ENCODE measurements at places on chromosomes 2 and 18.

DNA sequence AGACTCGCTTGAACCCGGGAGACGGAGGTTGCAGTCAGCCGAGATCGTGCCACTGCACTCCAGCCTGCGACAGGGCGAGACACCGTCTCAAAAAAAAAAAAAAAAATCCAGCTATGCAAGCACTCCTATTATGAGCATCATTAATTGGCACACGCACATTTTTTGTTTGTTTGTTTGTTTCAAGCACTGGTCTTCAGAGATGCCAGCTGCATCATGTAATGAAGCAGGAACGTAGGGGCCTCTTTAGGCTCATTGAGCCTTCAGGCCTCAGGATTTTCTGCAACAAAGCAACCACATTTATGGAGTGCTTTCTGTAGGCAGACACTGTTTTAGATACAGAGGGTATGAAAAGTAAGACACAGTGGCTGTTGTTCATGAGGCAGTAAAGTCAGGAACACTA lies 585.8 kb downstream of the CNTNAP5 start:
- DNase-seq = no peak

- no peak for DNase-seq
These were observed 5.0 kb upstream of the IL18RAP start for GRCh38 chr2:102417946-102418345.

DNA sequence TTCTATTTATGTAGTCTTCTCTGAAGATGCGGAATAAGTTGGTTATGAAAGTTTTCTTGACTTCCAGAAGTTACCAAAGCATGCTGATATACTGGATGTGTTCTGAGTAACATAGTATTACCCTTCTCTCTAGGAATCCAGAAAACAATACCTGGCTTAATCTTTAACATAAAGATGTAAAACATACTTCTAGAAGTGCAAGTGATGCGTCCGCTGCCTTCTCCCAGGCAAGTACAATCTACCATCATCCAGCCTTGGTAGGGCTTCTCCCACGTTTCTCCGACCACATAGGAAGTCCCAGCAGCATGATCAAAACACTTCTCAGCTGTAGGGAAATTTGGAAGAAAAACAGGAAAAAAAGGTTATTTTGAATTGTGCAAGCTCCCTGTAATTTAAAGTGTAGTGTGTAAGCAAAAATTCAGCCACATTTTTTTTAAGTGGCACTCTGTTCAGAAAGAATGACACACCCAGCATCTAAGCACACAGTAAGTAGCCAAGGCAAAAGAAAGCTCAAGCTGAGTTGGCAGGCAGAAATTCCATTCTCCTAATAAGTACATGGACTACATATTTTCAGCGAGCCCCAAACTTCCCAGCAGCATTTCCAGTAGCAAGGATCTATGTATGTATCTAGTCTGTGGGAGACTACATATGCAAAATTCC lies 5.2 kb downstream of the FN1 start:
- no peak for DNase-seq

DNA sequence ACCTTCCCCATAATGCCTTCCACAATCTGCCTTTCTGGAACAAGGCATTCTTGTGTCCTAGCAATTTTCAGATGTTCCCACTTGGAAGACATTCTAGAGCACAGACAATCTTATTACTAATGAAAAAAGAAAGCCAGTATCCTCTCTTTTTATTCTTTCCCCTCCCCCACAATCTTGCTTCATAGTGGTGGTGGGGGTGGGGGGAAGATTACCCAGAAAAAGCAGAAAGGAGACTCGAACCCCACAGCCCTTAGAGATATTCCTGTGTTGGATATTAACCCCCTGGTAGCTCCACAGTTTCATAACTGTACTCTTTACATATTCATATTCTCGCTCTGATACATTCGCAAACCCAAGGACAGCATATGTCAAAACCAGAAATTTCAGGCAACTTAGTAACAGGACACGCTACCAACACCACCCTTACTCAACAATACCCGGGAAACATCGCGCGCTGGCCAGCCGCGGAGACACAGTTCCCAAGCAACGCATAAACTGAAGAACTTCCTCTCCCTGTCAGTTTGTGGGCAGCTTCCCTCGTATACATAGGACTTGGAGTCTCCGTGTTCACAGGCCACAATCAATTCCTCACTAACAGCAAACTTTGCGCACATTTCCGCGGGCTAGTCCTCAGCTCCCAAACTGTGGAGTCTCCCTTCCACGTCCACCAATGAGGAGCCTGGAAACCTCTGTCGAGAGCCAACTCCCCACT lies 793 bp downstream of the NR4A2 start:
- DNase-seq = peak; percentile 56

- DNase-seq = no peak
These were observed 828.4 kb upstream of the SALL3 start for GRCh38 chr18:78151234-78151633.

DNA sequence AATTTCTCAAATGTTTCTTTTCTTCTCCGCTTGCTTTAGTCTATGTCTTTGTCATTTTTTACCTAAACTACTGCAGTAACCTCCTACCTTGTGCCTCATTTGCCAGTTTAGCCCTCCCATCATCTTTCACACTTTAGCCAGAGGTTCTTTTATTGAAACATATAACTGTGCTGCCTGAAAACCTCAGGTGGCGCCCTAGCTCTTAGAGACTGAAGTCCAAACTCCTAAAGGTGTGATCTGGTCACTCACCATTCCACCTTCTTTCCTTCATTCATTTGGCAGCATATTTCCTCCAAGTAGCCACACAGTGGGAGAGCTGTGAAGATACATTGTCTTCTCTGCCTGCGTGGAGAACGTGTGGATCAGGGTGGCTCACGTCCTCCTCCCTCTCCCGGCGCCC lies 98.2 kb upstream of the MAPRE2 start:
- DNase-seq = no peak

GRCh38 chr2:146734042-146734820 lies 1110.6 kb upstream of the ACVR2A start:
- DNase-seq = peak; percentile 23

- DNase-seq = no peak
These were observed 59.5 kb downstream of the TMEM131 start for GRCh38 chr2:97936199-97936598.

- no peak for DNase-seq
These were observed 4.0 kb downstream of the CAD start for GRCh38 chr2:27221166-27221565.

GRCh38 chr2:144369416-144369815 lies 150.5 kb downstream of the ZEB2 start:
- DNase-seq = no peak

DNA sequence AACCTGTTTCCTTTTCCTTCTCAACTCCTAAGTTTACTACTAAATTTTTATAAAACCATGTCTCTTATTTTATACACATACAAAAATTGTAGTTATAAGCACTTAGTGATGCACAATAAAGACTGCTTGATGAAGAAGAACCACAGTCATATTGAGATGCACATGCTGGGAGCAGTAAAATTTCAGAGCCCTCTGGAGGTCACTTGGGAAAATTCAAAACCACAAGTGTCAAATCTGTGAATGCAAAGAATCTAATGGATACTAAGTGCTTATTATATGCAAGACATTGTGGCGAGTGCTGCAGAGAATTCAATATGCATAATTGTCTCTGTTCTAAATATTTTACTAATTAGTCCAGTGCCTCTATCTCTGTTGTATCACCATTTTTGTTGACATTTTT lies 180.5 kb downstream of the VWC2L start:
- DNase-seq = no peak

DNA sequence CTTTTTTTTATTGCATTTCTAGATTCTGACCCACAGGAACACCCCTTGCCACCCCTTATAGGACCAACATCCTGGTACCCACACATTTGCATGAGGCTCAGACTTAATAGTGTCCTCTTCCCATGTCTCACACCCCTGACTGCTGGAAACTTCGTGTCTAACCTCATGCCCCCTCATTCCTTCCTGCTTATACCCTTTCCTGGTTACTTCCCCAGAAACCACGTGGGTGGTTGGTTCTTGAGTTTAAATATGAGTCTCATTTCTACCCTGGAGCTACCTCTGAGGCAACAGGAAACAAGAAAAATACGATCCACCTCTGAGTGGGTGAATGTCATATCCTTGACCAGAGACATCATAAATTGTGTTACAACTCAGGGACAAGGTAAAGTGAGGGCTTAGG lies 1.6 kb downstream of the TNP1 start:
- no peak for DNase-seq

DNA sequence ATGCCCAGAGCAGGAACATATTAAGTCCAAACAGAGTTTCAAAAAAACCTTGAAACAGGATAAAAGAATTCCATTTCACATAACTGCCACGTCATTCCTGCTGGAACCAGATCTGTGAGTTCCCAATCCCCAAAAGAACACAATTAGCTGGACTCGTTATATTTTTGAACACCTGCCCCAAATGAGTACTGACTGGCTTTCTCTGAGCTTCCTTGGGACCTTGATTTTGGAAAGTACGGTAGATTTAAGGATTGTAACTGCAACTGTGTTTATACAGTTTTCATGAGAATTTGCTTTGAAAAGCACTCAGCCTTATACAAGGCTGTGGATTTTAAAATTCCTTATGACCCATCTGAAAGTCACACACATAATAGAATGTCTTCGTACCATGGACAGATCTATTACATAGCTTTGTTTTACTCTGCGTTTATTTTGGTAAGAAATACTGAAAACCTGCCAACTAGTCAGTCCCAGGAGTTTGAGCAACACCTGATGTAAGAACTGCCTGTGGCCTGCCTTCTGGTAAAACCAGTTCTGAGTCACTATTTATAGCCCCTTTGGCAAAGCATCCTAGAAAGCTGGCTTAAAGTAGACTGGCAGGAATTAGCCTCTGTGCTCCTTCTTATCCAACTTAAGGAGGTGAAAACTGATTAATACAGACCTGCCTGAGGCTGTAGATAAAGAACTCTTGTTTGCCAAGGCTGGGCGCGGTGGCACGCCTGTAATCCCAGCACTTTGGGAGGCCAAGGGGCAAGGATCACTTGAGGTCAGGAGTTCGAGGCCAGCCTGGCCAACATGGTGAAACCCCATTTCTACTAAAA lies 48.1 kb downstream of the MERTK start:
- DNase-seq = no peak

DNA sequence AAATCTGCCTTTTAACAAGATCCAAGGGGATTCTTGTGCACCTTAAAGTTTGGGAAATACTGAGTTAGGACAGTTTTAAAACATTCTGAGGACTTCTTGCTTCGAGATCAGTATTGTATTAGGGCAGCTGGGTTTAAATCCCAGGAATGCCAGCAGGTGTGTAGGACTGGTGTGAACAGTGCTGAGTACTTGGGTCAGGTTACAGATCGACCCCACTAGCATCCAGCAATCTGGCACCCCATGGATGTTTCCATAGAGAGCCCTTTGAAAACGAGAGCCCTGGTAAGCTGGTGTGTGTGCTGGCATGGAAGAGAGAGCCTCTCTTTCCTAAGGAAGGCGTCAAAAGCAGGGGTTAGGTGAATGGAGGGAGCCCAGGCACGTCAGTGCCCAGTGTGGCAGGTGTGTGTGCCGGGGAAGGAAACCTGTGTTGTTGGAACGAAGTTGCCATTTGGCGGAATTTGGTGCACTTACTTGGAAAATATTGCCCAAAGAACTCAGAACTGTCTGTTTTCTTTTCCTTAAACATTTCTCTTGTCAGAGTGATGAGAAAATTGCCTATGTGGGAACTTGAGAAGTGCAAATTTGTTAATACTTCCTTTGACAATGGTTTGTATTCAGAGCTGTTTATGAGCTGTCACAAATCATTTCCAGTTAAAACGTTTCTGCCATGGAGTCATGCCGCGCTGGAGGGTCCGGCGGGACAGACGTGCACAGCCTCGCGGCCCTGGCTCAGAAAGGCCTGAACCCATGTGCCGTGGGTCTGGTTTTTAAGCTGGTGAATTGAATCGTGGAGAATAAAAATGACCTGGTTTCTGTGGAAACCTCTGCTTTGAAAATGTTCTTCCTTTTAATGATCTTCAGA lies 38.1 kb downstream of the LDLRAD4 start:
- no peak for DNase-seq

DNA sequence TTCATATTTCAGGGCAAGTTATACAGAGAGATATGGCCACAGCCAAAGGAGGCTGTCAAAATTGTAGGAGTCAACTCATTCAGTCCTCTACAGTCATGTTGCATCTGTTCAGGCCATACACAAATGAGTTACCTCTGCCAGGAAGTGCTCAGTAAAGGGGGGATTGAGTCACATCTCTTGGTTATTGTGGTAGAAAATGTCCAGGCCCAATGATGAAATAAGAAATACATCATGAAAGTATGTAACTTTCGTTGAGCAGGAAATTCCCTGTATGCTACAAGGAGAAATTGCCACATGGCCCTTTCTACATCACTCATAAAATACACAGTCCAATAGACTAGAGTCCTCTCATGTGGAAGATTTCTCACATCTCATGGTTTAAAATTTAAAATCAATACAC lies 103.9 kb upstream of the COL3A1 start:
- DNase-seq = no peak

DNA sequence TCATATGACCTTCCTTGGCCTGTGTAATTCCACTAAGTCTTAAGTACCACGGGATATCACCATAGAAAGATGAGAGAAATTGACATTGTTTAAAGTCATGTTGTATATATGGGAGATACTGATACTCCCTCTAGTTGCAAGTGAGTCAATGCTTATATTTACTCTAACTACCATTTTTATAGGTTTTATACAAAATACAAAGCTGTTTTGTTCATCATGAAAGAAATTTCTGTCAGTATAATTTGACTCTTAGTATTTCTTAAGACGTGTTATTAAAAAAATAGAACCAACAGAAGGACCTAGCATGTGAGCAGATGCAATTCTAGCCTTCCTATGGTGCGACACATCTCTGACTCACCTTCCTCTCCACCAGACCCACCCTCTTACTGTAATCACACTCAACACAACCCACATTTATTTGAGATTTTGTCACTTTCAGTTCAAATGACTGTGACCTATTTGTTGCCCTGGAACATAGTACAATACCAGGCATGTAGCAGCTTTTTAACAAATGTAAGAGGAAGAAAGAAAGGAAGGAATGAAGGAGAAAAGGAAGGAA lies 453.1 kb downstream of the CMPK2 start:
- DNase-seq = no peak

DNA sequence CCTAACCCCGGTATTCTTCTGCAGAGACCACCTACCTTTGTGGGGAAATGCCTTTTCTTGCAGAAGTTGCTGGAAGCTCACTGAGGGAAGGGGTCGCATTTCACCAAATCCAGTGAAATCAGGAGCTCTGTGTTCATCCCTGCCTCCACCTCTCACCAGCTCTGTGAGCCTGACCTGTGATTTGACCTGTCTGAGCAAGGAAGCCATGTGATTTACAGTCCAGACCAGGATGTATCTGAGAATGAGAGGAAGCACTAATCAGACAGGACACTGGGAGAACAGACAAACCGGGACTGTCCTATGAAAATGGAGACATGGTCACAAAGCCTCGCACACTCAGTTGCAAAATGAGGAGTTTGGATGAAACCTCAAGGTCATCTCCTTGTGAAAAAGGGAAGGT lies 285.4 kb downstream of the BCL11A start:
- no peak for DNase-seq

- DNase-seq = no peak
These were observed 54.8 kb upstream of the LPIN2 start for GRCh38 chr18:3067722-3068121.

Measured in GM13977 (cell line).